ENCODE measurements at places on chromosomes 7 and 10.

- no peak for DNase-seq
These were observed 200.9 kb downstream of the FAM107B start for GRCh38 chr10:14573666-14574261.

GRCh38 chr10:132838346-132838970 lies 52.5 kb upstream of the NKX6-2 start:
- DNase-seq, result no peak

DNA sequence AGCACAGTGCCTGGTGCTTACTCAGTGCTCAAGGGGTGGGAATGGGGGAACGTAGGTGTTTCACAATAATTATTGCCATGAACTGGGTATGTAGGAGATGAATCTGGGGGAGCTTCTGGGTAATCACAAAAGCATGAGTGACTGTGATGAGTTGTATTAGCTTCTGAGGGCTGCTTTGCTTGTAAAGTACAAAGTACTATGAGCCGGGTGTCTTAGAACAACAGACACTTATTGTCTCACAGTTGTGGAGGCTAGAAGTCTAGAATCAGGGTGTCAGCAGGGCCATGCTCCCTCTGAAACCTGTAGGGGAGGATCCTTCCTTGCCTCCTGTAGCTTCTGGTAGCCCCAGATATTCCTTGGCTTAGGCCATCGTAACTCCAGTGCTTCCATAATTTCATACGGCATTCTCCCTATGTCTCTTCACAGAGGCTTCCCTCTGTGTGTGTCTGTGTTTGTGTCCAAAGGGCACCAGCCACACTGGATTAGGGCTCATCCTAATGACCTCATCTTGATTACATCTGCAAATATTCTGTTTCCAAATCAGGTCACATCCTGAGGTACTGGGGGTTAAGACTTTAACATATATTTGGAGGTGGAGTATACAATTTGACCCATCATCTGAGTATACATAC lies 84.8 kb upstream of the AGBL3 start:
- no peak for DNase-seq

GRCh38 chr10:127561647-127562046 lies 12.5 kb downstream of the NPS start:
- DNase-seq, result no peak

DNA sequence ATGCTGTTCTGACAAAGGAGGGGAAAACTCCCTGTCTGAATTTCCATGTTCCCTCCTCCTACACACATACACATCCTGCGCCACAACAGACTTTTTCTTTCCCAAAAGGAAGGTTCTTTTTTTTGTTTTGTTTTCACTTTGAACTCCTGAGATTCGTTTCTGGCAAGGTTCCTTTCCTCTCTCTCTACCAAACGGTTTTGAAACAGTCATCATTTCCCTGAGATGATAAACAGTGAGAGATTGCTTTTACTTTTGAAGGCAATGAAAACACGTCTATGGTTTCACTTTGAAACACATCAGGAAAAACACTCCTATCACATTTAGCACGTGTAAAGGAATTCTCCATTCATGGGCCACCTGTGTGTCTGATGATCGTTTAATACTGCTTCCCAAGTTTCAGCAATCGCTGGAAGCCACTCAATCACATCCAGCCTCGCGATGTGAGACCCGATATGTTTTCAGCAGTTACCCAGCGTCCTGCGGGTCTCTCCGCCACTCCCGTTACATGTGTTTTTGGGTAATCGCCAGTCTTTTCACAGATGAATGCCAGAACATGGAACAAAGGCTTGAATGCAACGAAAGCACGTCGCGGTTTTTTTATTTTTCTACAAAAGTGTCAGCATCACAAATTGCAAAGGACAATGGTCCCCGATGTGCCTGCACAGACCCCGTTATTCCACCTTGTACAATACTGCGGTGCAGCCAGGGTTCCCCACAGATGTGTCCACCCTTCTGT lies 62.8 kb upstream of the CUX1 start:
- no peak for DNase-seq

- DNase-seq, result peak; percentile 90
These were observed 12.3 kb upstream of the MYPN start for GRCh38 chr10:68096913-68097516.

DNA sequence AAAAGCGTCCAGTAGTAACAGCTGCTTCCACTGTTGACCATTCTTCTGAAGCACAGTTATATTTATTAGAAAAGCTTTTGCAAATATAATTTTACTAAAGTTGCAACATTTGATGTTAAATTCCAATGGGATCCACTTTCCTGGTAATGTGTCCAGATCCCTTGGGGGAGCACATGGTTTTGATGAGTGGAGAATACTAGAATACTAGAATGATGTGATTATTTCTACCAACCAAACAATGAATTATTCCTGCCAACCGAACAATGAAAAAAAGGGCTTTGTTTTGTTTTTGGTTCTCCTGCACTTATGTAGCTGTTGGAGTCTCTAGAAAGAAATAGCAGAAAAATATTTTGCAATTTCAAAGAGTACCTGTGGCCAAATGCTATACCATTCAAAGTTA lies 59.1 kb downstream of the BPGM start:
- no peak for DNase-seq

DNA sequence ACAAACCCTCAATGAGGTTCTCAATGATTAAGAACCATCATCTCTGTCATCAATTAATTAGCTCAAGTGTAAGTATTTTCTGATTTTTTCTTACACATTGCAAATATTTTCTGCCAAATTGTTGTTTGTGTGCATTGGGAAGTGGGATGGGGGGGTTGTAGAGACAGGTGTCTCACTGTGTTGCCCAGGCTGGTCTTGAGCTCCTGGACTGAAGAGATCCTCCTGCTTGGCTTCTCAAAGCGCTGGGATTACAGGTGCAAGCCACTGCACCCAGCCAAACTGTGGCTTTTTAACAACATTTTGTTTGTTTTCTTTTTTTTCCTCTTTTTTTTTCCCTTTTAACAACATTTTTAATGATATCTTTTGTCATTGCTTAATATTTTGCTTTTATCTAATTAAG lies 87.5 kb downstream of the AKR1D1 start:
- DNase-seq, result no peak

- DNase-seq, result no peak
These were observed 287 bp downstream of the DCLRE1A start for GRCh38 chr10:113853578-113854012.

GRCh38 chr10:101145750-101146391 lies 14.8 kb downstream of the TLX1 start:
- DNase-seq, result peak; percentile 51

GRCh38 chr10:92593619-92594588 lies 974 bp downstream of the KIF11 start:
- no peak for DNase-seq

DNA sequence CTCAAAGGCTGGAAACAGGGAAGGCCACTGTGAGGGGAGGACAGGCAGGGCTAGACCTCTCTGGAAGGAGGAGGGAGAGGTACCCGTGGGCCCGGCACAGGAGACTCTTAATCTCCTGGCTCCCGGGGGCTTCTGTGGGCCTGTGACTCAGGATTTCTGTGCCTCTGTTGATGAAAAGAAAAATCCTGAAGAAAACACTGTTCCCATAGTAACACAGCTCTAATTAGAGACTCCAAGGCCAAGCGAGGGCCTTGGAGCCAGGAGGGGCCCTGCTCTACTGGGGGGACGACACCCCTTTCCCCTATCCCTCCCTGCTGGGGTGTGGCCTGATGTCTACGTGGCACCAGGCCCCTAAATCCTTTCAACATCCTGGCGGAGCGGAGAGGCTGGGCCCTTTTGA lies 174.1 kb upstream of the TNRC18 start:
- no peak for DNase-seq

DNA sequence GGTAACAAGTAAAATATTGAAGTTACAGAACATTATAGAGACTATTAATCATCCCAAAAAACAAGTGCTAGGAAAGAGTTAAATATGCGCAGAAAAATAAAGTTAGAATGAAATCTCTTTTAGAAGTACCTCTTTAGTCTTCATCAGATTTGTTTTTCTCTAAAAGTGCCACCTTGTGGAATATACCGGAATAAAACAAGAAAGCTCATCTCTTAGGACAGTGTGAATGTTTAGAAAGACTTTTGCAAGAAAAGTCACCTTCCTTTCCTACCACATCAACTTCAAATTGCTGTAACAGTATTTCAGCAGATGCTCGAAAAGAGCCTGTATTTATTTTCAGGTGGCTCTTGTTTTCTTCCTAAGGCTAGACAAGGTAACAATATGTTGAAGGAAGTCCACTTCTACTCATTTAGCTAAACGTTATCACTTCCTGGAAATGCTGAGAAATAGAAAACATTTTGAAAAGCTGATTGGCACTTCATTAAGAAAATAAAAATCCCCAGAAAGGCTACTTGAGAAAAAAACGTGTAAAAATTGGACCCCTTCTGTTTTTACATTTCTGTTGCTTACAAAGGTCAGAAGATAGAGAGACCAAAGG lies 19.8 kb upstream of the FAM133B start:
- no peak for DNase-seq

DNA sequence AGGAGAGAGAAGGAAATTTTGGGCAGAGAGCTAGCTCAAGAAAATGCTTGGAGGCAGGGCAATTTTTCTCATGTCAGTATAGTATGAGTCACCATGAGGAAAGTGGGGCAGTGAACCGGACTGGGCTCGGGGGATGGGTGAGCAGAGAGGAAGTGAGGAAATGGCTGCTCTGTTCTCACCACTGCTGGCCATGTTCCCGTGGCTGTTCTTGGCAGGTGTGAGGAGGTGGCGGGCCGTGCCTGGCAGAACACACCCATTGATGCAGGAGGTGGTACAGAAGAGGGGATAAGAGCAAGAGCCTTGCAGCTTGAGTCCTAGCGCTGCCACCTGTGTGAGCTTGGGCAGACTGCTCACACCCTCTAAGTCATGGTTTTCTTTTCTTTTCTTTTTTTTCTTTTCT lies 304.4 kb upstream of the LYZL1 start:
- DNase-seq, result peak; percentile 84

DNA sequence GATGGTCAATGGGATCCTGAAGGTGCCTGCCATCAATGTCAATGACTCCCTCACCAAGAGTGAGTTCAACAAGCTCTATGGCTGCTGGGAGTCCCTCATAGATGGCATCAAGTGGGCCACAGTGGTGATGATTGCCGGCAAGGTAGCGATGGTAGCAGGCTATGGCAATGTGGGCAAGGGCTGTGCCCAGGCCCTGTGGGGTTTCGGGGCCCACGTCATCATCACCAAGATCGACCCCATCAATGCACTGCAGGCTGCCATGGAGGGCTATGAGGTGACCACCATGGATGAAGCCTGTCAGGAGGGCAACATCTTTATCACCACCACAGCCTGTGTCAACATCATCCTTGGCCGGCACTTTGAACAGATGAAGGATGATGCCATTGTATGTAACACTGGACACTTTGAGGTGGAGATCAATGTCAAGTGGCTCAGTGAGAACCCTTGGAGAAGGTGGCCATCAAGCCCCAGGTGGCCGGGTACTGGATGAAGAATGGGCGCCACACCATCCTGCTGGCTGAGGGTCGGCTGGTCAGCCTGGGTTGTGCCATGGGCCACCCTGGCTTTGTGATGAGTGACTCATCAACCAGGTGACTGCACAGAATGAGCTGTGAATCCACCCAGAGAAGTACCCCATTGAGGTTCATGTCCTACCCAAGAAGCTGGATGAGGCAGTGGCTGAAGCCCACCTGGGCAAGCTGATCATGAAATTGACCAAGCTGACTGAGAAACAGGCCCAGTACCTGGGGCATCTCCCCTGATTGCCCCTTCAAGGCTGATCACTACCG lies 63.0 kb upstream of the ANTXRL start:
- no peak for DNase-seq

- no peak for DNase-seq
These were observed 77.0 kb upstream of the GSDME start for GRCh38 chr7:24834128-24834798.

DNA sequence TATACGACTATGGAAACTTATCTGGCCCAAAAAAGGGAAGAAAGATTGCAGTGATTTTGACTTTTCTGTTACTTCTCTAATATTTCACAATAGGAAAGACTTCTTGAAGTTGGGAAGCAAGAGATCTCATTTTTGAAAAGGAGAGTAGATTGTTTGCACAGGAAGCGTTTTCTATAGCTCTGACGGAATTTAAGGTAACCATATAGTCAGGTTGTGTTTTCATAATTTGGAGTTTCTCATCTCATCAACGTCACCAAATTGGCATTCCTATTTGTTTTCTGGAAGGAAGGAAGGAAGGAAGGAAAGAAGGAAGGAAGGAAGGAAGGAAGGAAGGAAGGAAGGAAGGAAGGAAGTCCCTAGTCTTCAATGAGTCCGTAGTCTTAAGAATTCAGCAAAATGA lies 732.0 kb downstream of the XPNPEP1 start:
- DNase-seq, result no peak

DNA sequence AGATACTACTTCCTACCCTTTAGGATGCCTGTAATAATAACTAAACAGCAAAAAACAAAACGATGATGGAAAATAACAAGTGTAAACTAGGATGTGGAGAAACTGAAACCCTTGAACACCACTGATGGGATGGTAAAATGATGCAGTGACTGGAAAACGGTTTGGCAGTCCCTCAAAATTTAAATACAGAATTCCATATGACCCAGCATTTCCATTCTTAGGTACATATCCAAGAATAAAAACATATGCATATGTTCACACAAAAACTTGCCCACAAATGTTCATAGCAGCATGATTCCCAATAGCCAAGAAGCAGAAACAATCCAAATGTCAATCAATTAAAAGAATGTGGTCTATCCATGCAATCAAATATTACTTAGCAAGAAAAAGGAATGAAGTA lies 25.8 kb downstream of the SMURF1 start:
- DNase-seq, result no peak

- no peak for DNase-seq
These were observed 625.5 kb upstream of the GALNT17 start for GRCh38 chr7:70506434-70506833.

DNA sequence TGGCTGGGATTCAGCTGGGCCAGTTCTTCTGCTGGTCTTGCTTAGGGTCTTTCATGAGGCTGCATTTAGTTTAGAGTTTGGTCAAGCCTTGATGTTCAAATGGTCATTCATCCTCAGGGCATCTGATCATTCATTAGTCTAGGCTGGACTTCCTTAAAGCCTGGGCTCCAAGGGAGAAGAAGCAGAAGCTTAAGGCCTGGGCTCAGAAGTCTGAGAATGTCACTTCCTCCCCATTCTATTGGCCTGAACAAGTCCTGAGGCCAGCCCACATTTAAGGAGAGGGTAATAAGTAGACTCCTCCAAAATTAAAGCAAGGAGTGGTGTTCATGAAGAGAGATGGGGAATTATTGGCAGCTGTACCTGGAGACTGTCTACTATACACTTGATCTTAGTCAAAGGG lies 193.2 kb upstream of the HABP2 start:
- DNase-seq, result no peak

GRCh38 chr7:421136-421991 lies 98.3 kb downstream of the PDGFA start:
- no peak for DNase-seq

Measured in RWPE2 (cell line).